Effector memory CD8-positive, alpha-beta T cell (primary cell): ENCODE measurements at places on chromosomes 5 and 9.
A peak's percentile ranks its signal among the peaks of the same experiment; 100 is the strongest.

DNA sequence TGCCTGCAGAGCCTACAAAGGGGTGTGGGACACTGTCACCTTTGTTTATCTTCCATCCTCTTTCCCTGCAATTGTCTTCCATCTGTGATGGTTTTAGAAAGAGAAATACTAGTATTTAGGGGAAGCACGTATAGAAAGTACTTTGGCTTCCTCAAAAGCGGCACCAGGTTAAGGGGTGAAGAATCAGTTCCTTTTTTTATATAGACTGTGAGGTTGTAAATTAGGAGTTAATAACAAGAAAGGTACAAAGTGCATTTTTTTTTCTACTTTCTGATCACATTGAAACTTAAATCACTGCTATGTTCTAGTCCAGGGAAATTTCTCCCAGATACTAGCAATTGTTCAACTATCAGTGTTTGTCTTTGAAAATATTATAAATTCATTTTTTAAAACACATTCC lies 219.3 kb downstream of the CEMIP2 start:
- DNase-seq: no peak

DNA sequence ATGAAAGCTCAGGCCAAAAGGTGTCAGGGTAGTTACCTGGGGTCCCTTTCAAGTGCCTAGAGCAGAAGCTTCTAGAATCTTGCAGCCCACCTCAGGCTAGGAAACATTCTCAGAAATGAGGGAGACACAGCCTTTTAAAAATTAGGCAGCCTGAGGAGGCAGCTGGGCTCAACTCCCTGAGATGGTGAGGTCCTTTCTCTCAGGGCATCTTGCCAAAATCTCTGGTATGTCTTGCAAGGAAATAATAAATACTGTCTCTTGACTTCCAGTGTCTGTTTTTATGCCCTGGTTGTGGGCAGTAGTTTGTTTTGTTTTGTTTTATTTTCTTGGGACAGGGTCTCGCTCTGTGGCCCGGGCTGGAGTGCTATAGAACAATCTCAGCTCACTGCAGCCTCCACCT lies 100.9 kb upstream of the APC start:
- no peak for DNase-seq

DNA sequence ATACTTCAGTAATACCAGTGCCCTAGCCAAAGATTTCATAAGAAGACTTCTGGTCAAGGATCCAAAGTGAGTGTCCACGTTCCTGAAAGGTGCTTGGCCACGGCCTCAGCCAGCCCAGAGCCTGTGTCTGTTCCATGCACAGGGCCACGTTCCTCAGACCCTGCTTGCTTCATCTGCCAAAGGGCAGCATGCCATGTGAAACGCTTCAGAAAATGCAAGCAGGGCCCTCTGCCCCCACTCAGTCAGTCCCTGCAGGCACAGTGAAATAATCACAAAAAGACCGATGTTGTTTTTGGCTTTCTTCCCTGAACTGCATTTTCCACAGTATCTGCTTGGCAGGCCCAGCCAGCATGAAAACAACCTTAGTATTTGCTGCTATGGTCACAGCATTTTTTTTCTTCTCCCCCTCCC lies 85.5 kb upstream of the CTSL start:
- no peak for DNase-seq

DNA sequence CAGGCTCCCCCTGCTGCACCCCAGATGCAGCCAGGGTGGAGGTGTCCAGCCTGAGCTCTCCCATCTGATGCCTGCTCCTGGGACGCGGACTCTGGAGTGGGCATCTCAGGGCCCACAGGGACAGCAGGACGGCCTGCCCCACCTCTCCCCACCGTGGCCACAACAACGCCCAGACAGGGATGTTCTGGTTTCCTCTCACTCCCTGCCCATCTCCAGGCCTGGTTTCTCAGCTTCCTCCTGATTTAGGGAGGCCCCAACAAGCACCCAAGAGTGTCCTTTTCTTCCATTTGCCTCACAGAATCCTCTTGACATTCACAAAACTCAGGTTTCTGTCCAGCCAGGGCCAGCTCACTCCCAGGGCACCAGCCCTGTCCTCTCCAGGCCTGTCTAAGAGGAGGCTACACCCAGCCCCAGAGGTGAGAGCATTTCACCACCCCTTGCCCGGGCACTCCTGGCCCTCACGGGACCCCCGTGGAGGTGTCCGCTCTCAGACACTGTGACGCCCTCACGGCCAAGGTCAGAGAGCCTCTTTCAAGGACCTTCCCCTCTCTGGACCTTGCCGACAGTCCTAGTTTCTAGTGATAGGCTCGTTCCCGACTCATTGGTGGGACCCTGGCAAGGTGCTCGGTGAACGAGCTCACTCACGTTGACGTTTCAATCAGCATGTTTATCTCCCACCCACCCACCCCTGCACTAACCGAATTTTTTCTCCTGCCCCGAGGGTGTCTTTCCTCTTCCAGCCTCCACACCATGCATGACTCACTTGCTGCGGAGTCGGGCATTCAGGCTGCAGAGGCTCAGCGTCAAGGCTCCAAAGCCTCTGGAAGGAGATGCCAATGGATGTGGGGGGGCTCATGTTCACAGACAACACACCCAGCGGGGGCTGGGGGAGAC lies 62.0 kb upstream of the UNC5A start:
- DNase-seq: no peak

DNA sequence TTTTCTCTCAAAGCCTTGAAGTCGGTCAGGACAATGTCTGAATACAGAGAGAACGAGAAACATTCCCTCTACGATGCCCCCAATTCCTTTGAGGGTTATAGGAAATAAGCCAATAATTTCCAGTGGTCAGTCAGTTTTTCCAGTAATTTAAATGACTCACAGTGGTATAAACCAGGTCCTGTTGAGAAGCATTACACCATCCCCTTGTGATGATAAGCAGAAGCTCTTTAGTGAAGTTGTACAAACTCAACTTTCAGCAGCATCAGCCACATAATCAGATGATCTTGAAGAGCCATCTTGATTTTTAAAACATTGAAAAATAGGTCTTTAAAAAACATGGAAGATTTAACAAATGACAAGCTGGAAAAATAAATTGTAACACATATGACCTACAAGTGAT lies 173.9 kb upstream of the ZNF462 start:
- no peak for DNase-seq

GRCh38 chr9:126690431-126691051 lies 76.8 kb downstream of the LMX1B start:
- DNase-seq: peak; percentile 52

- no peak for DNase-seq
Measured at GRCh38 chr5:9284781-9285307, 261.0 kb downstream of the SEMA5A start.
